ENCODE measurements at places on chromosomes 1 and 21. TPM values are rescaled to one million over a fixed set of nuclear protein-coding genes. Genes with fewer than 3 reads are reported as not detected.

CRYAA gene
- not detected for total RNA-seq

DNA sequence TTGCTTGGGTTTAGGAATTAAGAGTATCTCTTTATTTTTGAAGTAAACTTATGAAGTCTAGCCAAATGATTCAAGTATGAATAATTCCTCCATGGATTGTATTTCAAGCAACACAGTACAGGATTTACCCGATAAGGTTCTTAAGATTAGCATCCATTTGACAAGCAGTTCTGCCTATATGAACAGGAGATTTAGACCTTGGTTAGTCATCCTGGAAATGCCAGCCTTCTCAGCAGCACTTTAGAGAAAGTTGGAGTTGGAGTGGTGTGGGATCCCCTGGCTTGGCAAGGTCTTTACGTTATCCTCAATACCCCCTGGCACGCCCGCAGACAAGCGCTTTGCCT lies 1.6 kb downstream of the BCAR3 start:
- H3K27ac ChIP-seq = no peak overlapping the region
- no peak overlapping the region for H3K4me3 ChIP-seq
- H3K27me3 ChIP-seq = no peaks in the 10 kb centered on the region
- no peaks in the 10 kb centered on the region for H3K4me1 ChIP-seq
- no peak for DNase-seq

ATP1A2 gene
- not detected for total RNA-seq

CENPS gene
- 16.0 TPM for total RNA-seq

- H3K27me3 ChIP-seq = no peaks in the 10 kb centered on the region
- no peak overlapping the region for H3K4me3 ChIP-seq
- H3K27ac ChIP-seq = no peak overlapping the region
Measured at GRCh38 chr1:17683598-17683997, 71.5 kb upstream of the ACTL8 start.

DNA sequence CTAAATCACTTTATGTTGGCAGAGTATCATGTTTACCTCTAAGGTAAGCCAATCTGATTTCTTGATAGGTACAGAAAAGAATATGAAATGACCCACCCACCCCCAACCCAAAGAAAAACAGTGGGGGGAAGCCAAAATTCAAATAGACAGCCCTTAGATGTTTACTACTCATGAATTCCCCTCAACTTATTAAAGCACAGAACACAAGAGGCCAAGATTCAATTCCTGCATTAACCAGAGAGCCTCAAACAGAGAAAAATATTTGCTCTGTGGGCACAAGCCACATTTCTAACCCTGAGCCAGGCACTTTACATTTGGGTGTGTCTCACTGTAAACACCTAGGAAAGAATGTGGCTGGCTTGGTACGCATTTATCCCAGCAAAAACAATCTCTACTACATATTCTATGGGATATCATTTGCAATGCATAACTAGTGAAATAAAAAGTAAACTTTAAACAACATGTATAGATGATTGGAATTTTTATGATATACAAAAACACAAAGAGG lies 84.3 kb downstream of the PTPN14 start:
- no peak overlapping the region for H3K27ac ChIP-seq
- H3K4me3 ChIP-seq = no peak overlapping the region

DNA sequence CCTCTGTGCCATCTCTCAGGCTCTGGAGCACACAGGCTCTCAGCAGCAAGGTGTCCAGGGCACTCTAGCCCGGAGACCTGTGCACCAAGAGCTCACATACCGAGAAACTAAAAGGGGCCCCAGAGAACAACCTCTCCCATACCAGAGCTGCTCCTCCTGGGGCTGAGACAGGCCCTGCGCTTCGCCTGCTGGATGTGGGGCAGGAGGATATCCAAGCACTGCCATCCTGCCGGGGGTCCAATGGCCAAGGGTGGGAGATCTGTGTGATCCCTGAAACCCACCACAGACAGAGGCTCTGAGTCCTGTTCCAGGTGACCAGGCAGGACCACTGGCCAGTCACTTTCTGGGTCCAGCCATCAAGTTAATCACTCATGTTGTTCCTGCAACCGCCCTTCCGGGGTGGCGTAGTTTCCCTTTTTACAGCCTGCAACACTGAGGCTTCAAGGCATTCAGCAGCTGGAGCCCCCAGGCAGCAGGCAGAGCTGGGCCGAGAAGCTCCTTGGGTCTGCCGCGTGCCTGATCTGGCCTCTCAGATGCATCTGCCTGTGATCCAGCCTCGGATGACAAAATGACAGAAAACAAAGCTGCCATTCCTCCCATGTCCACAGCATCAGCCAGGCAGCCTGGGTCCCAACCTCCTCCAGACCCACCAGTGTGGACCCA lies 36.7 kb upstream of the ACTRT2 start:
- no peak for DNase-seq
- H3K4me3 ChIP-seq = no peak overlapping the region
- no peaks in the 10 kb centered on the region for H3K27me3 ChIP-seq
- H3K4me1 ChIP-seq = no peaks in the 10 kb centered on the region
- H3K27ac ChIP-seq = no peak overlapping the region
- H3K36me3 ChIP-seq = no peaks in the 10 kb centered on the region

TACSTD2 gene
- not detected for total RNA-seq

HAX1 gene
- 108 TPM for total RNA-seq

DNA sequence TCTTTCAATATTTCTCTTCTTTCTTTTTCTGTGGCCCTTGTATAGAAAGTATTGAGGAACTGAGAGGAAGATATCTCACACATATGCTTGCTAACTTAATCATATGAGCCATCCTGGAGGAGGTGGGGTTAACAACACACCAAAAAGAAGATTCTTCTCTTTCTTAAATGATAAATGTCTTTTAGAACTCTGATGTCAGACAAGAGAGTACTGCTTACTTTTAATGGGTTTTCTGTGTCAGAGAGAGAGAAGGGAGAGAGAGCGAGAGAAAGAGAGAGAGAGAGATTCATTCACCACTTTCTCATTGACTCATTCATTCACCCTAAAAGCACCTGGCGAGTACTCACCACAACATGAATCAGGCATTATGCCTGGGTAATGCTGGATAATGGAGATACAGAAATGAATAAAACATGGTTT lies 250.3 kb upstream of the SGIP1 start:
- H3K27me3 ChIP-seq = no peaks in the 10 kb centered on the region
- peaks cover 49% of the 10 kb centered on the region for H3K4me1 ChIP-seq
- no peak for DNase-seq

GRCh38 chr1:17440074-17440826 lies 773 bp upstream of the RCC2 start:
- no peaks in the 10 kb centered on the region for H3K36me3 ChIP-seq
- no peaks in the 10 kb centered on the region for H3K27me3 ChIP-seq
- peaks cover 19% of the 10 kb centered on the region for H3K4me1 ChIP-seq
- H3K4me3 ChIP-seq = peak overlapping the region; percentile 59

DNA sequence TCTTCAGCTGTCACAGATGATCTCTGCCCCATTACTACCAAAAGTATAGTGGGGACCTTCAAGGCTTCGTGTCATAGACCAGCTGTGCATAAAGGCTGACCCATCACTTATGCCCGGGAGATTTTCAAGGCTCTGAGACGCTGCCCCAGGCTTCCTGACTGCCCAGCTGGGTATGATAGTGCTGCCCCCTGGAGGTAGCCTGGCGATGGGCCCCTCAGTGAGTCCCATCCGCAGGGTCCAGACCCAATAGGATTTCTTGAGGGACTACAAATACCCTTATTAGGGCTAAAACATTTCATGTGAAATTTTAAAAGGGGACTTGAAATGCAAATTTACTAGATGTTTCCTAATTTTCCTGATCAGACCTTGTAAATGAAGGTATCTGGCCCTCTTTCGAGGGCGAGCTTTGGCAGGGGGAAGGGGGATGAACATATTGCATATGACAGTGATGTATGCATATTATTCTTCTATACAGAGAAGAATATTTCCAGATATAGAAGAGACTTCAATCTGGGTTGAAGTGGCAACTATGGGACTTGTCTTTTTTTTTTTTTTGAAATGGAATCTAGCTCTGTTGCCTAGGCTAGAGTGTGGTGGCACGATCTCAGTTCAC lies 11.7 kb upstream of the FCMR start:
- H3K36me3 ChIP-seq = no peaks in the 10 kb centered on the region
- H3K27ac ChIP-seq = no peak overlapping the region
- DNase-seq = peak; percentile 72
- peaks cover 21% of the 10 kb centered on the region for H3K4me1 ChIP-seq
- no peaks in the 10 kb centered on the region for H3K27me3 ChIP-seq

DNA sequence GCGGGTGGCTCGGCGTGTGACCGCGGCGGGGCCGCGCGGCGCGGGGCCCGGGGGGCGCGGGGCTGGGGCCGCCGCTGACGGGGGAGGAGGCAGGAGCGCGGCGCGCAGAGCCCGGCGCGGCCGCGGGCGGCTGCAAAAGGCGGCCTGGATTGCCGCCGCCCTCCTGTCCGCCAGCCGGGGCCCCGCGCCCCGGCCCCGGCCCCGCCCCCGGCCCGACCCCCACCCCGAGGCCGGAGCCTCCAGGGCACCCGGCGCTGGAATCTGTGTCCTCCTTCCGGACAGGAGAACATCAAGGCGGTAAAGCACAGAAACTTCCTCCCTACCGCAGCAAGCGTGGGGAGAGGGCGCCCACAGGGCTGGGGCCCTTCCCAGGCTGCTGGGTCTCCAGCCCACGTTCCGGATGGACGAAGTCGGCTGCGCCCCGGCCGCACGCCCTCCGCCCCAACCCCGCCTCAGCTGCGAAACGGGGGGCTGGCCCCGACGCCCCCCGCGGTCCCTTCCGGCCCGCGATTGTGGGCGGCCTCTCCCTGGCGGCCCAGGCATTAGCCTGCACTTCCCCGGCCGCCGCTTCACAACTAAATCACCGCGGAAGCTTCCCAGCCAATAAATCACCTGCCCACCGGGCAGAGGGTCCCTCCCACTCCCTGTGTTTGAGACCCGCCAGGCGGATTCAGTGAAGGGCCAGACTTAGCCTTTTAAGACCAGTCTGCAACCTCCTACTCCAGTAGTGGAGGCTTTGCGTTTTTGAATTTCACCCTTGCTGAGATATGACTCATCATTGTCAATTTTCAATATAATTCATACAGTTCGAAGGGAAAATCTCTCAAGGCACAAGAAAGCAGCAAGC lies 106.0 kb downstream of the SLC45A1 start:
- peak overlapping the region; percentile 83 for H3K27ac ChIP-seq
- peak overlapping the region; percentile 50 for H3K4me3 ChIP-seq
- H3K36me3 ChIP-seq = peaks cover 7% of the 10 kb centered on the region
- H3K27me3 ChIP-seq = no peaks in the 10 kb centered on the region
